Astrocyte of the hippocampus (primary cell): ENCODE measurements at places on chromosomes 7 and 10.

DNA sequence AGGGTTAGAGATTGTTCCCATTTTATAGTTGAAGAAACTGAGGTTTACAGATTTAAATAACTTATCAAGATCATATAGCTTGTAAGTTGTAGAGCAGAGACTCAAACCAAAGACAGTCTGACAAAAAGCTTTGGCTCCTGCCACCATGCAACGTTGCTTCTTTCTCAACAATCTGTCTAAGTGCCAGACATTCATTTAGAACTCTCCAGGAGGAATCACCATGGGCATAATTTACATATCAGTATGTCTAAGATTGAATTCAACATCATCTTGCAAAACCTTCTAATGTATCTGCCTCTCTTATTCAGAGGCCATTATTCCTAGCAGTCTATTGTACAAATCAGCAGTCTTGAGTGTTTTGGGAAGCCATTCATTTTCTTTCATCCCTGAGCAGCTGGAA, 163.5 kb upstream of the PLXDC2 start:
- DNase-seq = no peak

- DNase-seq = no peak
Observed at GRCh38 chr7:45881759-45882464, 6.4 kb upstream of the IGFBP1 start.

DNA sequence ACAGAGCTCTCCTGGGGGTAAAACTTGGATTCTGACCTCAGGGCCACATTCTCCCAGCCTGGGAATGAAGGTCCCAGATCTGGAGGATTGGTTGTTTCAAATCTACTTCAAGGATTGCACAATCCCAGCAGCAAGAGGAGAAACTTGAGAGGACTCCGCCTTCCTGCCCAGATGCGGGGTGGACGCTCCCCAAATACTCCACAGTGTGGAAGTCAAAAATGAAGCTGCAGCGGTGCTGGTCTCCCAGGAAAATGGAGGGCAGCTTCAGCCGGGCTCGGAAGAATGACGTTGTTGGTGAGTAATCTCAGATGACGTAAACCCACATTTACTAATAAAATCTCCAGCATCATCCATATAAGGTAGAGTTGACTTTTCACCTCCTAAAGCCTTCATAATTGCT, 31.5 kb upstream of the PPP2R2D start:
- no peak for DNase-seq

DNA sequence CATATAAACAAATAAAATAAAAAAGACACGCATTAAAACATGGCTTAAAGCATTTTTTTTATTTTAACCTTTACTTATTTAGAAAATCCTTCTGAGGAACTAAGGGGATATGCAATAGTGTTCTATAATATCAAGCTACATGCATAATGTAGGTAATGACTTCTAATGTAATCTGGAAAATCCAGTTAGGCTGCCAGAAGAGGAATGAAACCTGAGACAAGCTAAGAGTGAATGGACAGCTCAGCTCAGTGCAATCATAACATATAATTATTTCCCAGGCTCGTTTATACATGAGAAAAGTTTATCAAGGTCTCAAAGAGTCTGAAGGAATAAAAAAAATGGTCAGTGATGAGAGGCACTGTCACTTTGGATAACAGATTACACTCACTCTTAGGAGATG, 649.0 kb upstream of the PCDH15 start:
- DNase-seq = no peak

DNA sequence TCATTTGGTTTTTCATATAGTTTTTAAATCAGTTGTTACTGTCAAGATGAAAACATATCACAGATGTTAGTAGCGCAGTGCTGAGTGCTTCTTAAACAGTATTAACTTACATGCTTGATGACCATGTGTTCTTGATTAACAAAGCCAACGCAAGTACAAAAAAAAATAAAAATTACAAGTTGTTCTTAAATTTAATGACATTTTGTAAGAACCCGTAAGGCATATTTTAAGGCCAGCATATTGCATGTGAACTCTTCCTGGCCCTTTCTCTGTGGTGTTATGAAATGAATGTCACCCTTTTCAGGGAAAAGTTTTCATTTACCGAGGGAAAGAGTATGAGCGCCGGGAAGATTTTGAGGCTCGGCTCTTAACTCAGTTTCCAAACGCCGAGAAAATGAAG, 140.4 kb upstream of the NPS start:
- DNase-seq = no peak

DNA sequence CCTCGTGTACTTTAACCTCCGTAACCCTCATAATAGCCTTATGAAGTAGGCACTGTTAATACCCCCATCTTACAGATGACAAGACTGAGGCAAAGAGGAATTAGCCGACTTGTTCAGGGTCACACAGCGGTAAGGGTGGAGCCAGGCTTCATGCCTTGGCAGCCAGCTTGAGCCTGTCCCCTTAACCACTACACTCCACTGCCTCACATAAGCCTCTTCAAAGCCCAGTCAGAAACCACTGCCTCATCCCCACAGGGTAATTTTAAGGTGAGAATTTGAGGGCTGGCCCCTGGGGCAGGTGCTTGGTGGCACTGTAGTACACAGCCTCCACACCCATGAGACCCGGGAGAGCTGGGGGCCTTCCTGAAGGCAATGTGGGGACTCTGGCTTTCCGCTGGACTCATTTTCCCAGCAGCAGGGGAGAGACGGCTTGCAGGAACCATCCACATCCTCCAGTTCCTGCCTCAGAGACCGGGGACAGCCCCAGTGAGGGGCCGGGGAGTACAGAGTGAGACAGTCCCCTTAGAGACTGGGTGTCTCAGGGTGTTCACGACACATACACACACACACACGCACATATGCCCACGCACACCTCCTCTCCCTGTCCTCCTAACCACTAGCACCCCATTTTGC, 7.6 kb upstream of the C10orf105 start:
- no peak for DNase-seq

DNA sequence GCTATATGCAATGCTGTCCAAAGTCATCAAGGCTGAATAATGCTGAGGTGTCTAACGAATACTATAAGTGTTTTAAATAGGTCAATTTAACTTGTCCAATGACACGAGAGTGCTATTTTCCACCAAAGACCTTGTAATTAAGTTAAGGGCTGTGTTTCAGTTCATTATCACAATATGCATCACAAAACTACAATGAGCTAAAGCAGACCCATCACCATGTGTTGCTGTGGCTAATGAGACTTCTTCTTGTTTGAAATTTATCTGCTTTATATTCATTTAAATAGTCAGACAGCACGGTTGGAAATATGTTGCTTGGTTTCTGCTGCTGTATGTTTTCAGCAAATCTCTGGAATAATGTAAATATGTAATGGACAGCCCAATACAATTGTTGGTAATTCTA, 292.5 kb upstream of the VSTM2A start:
- DNase-seq = no peak

GRCh38 chr10:70440296-70441160, 953 bp downstream of the NODAL start:
- peak; percentile 30 for DNase-seq

DNA sequence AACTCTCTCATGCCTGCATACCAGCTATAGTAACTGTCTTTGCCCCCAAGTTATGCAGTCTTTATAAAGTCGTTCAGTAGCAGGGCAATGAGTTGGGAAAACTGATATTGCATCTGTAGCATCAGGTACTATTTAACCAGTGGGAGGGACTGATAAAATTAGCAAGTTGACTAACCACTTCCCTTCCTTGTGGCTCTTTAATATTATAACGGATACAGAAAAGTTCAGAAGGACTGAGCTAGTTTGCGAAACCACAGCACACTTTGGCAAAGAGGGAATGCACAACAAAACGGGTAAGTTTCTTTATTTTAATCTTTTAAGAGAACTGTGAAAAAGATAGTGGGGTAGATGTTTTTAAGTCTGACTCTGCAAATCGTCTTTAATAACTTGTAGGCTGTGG, 205.3 kb upstream of the HDAC9 start:
- no peak for DNase-seq

DNA sequence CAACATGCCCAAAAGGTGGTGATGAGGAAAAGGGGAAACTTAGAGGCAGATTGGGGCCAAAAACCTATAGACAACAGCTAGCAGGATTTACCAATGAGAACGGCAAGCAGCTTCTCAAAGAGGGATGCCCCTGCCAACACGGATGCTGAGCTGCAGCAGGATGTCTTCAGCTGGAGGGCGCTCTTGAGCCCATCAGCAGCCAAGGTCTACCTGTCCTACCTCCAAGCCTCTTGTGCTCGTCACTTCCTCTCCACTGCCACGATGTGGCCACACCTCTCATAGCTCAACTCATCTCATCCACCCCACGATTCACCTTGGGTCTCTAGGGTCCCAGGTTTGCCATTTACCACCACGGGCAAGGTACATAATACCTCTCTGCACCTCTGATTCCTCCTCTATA, 36.5 kb downstream of the DLG5 start:
- DNase-seq = no peak

DNA sequence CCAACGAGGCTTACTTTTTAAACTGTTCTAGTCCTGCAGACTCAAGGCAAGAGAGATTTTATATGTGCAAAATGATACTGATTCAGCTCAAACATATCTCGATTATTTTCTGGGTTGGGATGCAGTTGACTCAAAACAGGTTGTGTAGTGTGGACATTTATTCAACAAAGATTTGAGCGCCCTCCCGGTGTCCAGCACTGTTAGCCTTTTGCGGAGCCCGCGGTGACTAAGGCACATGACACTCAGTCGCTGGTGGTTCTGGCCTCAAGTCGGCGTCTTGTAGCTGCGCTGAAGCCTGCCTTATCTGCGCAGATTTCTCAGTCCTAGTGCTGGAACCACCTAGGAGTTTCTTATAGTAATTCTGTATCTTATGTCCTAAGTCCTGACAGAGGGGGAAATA, 938 bp upstream of the CADPS2 start:
- DNase-seq = peak; percentile 81

DNA sequence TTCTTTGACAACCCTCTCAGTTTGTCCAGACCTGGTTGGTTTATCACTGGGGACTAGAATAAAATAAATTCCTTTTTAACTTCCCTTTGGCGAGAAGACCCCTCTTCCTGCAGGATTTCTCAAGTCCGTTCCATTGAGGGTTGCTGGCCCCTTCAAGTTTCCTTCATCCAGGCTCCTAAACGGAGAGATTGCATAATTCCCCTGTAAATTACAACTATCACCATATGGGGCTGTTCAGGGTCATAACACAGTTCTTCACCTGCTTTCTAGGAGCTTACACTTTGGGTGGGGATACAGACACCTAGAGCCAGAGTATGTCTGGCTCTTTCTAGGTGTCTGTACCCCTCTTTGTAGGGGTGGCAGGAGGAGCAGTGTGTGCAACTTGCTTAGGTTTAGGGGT, 3.3 kb upstream of the COPS6 start:
- no peak for DNase-seq

DNA sequence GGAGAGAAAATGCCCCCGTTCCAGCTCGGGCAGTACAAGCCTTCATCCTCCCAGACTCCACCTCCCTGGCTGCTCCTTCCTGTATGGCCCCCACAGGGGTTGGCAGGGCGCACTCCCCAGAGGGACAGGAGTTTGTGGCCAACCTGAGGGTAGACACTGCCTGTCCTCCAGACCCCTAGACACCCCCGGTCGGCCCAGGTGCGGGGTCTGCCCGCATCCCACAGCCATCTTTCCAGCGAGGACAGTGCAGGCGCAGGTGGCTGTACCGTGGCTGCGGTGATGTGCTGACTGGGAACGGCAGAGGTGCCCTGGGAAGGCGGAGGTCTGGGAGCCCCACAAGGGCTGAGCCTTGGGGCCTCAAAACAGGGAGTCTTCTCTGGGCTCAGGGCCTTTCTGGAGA, 81.5 kb downstream of the LHPP start:
- DNase-seq = no peak

GRCh38 chr10:102799691-102800471, 37.3 kb downstream of the CYP17A1 start:
- peak; percentile 70 for DNase-seq

- no peak for DNase-seq
Observed at GRCh38 chr7:30467271-30467670, 11.3 kb downstream of the NOD1 start.

- DNase-seq = no peak
Observed at GRCh38 chr10:30390207-30390606, 41.1 kb upstream of the MTPAP start.
